Activated T-helper 1 cell treated with anti-CD3 and anti-CD28 coated beads, Interleukin-2, amount 50 U/mL, for 16 hours (primary cell): ENCODE measurements at places on chromosomes 3 and 15.

GRCh38 chr15:57382215-57382614 is 5.9 kb downstream of the CGNL1 start:
- DNase-seq: no peak

DNA sequence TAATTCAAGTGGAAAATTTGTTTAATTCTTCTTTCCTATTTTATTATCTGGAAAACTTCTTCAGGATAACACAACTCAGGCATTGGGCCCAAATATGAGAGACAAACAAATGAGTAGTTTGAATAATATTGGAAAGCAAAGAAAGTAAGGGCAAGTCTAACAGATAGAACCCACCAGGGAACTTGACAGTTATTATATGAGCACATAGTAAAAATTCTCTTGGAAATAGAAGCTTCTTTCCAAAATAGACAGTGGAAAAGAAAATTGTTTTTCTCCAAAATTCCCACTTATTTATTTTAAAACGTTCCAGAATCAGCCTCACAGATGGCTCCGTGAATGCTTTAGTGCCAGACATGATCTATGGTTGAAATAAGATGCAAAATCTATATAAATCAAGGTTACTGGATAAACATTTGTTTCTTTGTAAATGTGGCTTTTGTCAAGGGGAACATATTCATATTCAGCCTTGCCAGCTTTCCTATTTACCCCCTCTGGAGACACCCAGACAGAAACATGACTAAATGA is 23.9 kb downstream of the LDHAL6B start:
- DNase-seq: no peak

DNA sequence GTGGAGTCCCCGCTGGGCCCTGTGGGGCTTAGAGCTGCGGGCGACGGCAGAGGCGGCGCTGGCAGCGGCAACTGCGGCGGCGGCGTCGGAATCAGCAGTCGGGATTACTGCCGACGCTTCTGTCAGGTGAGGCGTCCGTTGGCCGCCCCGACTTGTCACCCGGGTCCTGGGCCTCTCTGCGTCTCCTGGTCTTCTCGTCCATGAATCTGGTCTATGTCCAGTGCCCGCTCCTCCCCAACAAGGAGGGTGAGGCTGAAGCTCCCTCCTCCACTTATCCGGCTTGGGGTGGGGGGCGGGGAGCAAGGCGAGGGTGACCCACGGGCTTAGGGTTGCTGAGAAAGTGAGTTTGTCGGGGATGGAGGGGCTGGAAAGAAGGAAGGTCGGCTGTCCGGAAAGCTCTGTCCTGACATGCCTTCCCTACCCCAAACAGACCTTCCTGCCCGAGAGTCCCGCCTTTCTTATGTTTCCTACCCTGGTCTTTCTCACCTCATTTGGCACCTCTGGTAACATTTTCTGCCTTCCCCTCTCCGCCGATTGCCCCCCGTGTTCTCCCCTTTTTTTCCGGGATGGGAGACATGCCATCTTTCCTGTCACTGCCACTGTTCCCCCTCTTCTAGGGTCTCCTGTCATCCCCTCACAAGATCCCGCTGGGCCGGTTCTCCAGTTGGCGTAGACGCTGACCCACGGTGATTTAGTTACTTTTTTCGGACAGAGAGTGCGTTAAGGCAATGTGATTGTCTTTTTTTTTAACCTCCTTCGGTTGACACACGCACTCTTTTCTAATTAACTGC is 520 bp downstream of the ZNF654 start:
- no peak for DNase-seq

DNA sequence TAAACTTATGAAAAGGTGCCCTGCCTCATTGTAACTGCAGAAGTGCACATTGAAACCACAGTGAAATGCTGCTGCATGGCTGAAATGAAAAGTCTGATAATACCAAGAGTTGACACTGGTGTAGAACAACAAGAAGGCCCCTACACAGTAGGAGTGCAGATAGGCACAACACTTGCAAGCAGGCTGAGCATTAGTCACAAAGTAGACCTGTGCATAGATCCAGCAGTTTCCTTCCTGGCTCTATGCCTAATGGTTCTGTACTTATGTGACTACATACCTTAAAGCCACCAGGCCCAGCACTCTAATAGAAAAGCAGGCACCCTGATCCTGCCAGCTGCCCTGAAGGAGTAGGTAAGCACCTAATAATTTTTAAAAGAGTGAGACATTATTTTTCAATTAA is 41.8 kb downstream of the PRR23E start:
- no peak for DNase-seq

GRCh38 chr3:13723676-13724207 is 156.1 kb downstream of the WNT7A start:
- no peak for DNase-seq

GRCh38 chr15:69299451-69299886 is 757 bp downstream of the PAQR5 start:
- no peak for DNase-seq

DNA sequence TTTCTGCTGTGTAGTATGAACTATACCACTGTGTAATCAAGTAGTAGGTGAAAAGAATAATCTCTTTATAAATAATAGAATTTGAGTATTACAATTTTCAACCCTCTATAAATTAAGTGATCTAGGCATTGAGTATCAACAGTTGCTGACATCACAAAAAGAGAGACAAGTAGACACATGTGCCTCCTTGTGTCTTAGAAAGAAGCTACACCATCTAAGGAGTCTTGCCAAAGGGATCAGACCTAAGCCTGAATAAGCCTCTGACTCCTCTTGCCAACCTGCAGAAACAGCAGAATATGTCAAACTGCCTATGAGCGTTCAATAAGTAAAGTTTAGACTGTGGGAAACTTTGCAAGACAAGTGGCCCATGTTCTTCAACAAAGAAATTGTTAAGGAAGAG is 5.8 kb upstream of the MTMR10 start:
- no peak for DNase-seq

- DNase-seq: no peak
These were observed 107.9 kb downstream of the FMN1 start for GRCh38 chr15:33086500-33087121.

DNA sequence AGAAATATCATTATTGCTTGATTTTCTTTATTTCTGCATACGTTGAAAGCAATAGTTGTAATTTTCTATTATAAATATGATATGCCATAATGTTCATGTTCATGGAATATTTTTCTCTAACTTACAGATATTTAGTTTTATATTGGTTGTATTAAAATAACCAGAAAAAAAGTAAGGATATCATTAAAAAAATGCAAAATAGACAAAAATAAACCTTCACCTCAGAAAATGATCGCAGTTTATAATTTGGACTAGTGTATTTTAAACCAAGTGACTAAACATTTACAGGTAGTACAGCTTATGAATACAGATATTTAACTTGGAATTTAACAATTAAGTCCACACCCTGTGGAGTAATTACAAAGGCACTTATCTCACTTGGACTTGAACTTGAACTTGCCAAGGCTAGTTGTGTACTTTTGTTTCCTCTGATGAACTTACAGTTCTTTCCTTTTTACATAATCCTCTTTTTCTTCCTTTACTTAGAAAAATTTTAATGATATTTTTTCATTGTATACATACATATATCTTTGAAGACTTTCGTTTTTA is 156.7 kb downstream of the CHL1 start:
- no peak for DNase-seq

DNA sequence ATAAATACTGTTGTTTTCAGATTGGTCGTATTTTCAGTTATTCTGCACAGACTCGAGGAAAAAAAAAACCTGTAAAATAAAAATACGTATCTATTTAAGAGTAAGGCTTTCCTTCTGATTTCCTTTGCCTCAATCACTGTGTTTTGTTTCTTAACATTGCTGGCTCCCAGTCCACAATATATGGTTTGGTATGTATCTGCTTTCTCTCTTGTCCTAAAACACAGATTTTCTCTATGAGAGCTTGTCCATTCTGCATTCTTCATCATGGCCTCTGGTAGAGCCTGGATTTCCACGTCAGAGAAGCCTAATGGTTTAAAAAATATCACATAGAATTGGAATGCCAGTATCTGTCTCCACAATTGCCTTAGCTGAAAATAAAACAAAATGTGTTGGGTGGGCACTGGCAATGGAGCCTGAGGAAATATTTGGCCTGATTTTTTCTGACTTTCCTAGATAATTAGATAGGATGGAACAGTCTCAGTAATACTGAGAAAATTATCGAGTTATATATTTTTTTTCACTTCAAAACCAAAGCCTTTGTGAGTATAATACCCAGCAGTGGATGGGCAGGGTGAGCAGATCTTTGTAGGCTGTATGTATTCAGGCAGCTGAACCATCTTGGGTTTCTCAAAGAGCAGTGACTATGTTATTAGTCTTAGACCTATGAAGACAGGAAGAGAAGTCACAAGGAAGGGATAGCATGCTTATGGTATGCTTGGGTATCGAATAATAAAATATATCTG is 1.9 kb downstream of the CD200 start:
- DNase-seq: no peak

GRCh38 chr3:181056136-181056732 is 66.7 kb upstream of the DNAJC19 start:
- no peak for DNase-seq

GRCh38 chr3:36482256-36482655 is 102.0 kb downstream of the STAC start:
- no peak for DNase-seq

GRCh38 chr3:143750841-143751240 is 97.4 kb downstream of the SLC9A9 start:
- DNase-seq: no peak

DNA sequence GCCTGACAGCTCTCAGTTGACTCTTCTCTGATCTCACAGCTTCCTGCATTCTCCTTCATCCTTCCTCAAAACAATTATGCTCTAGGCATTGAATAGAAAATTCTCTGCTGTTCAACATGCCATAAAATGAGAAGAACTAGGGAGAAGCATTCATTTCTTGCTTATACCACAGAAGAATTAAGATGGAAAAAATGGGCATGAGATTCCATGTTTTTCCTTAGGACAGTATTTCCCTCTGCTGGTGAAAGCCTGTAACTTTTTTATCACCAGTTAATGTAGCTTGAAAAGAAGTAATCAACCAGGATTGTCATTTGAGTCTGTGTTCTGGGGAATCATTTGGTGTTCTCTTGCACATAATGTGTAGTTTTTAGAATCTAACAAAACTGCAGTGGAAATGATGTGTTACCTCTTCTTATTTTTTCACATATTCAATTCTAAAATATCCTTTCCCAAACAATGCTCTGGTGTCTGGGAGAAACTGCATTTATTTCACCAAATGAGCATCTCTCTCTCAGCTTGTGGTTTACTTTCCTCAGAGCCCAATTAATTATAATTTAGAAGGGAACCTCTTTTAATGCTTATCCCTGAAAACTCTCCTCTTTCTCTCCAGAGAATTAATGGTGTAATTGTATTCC is 92.8 kb upstream of the DCBLD2 start:
- no peak for DNase-seq

DNA sequence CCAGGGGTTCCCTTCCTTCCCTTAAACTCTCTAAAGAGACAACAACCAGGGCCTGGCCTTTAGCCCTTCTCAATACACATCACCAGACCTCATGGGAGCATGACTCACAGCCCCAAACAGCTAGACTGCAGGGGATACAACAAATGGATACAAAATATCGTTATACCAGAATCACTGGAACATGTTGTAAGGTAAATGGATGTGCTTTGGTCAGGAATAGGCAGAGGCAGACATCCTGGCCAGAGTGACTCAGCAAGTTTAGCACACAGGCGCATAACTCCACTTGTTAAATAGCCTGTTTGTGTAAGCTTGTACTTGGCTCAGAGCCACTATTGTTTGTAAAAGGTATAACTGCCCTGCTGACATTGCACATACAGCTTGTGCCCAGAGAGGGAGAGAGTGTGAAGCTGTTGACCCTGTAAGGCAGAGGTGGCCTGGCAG is 18.3 kb downstream of the TMED3 start:
- DNase-seq: no peak

GRCh38 chr15:64619880-64620839 is 155.2 kb downstream of the RBPMS2 start:
- DNase-seq: no peak

DNA sequence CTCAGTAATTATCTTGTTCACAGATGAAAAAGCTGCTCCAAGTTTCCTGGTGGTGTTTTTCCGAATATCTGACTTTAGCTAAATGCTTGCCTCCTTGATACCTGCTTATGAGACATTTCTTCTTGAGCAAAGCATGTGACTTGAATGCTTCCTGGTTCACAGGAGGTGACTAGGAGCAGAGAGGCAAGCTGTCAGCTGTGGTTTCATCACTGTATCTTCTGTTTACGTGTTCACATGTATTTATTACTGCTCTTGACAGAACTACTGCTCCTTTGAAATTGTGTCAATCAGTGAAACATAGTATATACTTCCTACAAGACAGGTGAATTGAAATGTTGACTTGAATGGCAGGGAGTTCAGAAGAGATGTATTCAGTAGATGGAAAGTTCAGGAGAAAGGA is 8.9 kb upstream of the SPPL2A start:
- no peak for DNase-seq

DNA sequence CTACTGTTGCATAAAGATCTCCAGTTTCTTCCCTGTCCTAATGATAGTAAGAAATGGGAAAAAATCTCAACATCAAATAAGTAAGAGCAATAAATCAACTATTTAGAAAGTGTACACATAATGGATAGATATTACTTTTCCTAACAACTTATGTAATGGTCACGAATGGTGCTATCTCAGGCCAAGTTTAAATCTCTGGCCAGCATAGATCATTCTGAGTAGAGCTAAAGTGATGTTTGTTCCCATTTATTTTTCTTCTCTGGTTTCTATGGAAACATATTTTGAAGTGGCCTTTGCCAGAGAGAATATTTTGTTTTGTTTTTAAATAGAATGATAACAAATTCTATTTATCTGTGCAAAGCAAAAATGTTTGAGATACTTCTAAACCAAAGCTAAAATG is 249.7 kb upstream of the TTC14 start:
- DNase-seq: no peak

GRCh38 chr3:7630351-7630911 is 769.5 kb downstream of the GRM7 start:
- DNase-seq: no peak

DNA sequence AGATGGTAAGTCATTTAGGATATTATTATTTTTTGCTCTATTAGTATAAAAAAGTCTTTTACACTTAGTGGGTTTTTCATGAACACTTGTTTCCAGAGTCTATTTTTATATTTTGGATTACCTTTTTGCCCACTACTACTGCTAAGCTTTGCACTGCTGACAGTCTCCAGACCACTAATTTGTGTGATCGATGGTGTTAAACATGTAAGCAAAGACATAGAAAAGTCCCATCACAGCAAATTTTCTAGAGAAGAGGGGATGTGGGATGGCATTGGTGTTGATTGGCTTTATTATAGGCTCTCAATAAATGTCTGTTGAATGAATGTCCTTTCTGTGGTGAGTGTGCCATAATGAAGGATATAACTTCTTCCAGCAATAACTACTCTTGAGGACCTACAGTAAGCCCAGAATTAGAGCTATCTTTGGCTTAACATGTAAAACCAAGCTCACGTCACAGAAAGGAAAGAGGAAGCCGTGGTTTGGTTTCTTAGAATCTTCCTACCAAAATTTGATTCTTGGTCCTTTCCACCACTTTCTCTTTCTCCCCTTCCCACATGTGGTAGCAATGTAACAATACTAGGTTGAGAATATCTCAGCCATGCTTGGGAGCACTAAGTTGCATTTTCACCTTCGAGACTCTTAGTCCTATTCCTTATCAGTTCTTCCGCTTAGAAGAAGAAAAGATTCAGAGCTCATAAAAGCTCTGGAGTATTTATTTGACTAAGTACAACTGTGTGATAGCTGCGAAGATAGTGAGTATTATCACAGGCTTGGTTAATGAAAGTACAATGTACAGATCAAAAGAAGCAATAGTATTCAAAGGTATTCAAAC is 90.6 kb upstream of the UMPS start:
- DNase-seq: no peak
